Hematopoietic multipotent progenitor cell treated with erythropoietin and hydrocortisone succinate and interleukin-3 and kit ligand, for 8 days (in vitro differentiated cells): ENCODE measurements at places on chromosomes 3 and 15.

- no peak for DNase-seq
These were observed 479.5 kb upstream of the WNT5A start for GRCh38 chr3:55966566-55966965.

DNA sequence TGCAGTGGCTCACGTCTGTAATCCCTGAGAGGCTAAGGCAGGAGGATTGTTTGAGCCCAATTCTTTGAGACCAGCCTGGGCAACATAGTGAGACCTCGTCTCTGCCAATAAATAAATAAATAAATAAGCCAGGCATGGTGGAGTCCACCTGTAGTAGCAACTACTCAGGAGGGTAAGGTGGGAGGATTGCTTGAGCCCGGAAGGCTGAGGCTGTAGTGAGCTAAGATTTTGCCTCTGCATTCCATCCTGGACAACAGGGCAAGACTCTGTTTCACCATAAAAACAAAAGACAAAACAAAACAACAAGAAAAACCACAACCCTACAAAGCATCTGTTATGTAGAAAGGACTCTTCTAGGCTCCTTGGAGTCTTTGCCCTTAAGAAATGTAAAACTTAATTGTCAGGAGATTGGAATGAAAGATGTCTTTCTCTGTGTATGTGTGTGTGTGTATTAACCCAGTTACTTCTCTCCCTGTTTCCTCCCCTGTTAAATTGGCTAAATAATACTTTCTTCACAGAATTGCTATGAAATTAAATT lies 9.5 kb downstream of the NECTIN3 start:
- no peak for DNase-seq

GRCh38 chr3:103499132-103499900 lies 1064.5 kb downstream of the ZPLD1 start:
- no peak for DNase-seq

GRCh38 chr15:101444807-101445508 lies 44.5 kb downstream of the PCSK6 start:
- DNase-seq = no peak

- DNase-seq = no peak
These were observed 167.1 kb upstream of the WNT5A start for GRCh38 chr3:55654123-55654760.

DNA sequence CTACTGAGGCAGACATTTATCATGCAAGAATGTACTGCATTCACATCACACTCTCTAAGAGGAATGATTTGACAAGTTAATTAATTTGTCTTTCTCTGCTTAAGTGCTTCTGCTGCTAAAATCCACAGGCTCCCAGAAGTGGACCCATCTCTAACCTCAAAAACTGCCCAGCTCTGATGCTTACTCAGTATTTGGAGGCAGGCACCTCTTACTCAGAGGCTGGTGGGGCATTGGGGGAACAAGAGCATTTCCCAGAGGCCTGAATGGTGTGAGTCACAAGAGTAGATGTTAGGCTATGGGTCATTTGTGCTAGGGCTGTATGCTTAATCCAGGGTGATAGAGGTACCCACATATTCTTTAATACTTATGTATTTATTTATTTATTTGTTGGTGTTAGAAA lies 34.4 kb upstream of the HCN4 start:
- DNase-seq = no peak

GRCh38 chr15:67820122-67820991 lies 5.0 kb upstream of the SKOR1 start:
- no peak for DNase-seq

- peak; percentile 64 for DNase-seq
These were observed 106.3 kb downstream of the PLD1 start for GRCh38 chr3:171704002-171704401.

DNA sequence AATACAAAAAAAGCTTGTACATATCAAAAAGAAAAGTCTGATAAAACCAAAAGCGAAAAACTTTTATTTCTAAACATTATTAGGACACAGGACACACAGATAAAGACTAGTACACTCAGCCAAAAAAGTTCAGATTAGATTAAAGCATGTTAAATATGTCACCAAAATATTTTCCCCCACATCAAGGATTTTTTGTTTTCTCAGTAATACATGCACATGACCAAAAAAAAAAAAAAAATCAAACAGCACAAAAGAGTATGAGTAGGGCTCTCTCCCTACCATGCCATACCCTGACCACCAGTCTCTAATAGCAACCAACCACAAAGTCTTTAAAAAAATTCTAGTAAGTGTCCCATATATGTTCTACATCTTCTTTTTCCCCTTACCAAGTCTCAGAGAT lies 77.4 kb downstream of the LRRFIP2 start:
- DNase-seq = no peak

GRCh38 chr15:62644216-62644888 lies 398.2 kb upstream of the TPM1 start:
- no peak for DNase-seq

GRCh38 chr15:28885630-28886430 lies at the start of gene APBA2:
TSS of gene APBA2 (plus strand) at chr15:28885974. CDS start at chr15:29053885, 167,911 bp downstream.
- peak; percentile 39 for DNase-seq

DNA sequence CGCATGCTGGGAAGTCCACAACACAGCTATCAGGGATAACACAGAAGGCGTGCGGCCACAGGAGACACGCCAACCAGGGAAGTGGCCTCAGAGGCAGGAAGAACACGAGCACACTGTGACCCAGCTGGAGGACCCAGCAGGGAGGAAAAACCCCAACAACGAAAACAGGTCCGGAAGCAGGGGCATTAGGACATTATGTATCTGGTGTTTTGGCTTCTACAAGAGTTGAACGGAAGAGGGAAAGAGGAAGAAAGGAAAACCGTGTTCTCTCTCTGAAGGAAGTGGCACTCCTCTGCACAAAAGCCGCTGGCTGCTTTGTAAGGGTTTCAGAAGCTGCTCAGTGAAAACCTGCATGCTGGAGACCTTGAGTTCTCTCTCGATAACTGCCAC lies 61.8 kb downstream of the HACD2 start:
- peak; percentile 16 for DNase-seq

- DNase-seq = no peak
These were observed 4.6 kb downstream of the KNL1 start for GRCh38 chr15:40598672-40599071.

DNA sequence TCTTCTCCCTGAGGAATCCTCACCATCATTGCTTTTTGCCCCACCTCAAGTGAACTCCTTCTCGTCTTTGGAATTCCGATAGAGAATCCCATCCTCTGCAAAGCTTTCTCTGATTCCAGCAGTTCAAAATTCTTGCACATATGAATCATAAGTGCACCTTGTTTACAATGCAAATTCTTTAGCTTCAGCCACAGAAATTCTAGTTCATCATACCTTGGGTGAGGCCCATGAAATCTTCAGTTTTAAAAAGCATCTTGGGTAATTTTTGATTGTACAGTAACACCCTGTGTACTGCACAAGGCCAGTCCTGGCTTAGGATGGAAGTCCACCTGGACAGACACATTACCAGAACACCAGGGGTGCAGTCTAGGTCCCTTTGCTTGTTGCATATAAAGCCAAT lies 30.8 kb downstream of the MDFIC2 start:
- DNase-seq = no peak

GRCh38 chr15:85771271-85771670 lies 23.5 kb downstream of the KLHL25 start:
- DNase-seq = no peak

GRCh38 chr3:23113455-23114171 lies 89.5 kb upstream of the UBE2E2 start:
- peak; percentile 15 for DNase-seq

GRCh38 chr3:76653640-76654251 lies 386.2 kb upstream of the ROBO2 start:
- no peak for DNase-seq

GRCh38 chr3:149808209-149808829 lies 4.7 kb upstream of the RNF13 start:
- DNase-seq = peak; percentile 77

DNA sequence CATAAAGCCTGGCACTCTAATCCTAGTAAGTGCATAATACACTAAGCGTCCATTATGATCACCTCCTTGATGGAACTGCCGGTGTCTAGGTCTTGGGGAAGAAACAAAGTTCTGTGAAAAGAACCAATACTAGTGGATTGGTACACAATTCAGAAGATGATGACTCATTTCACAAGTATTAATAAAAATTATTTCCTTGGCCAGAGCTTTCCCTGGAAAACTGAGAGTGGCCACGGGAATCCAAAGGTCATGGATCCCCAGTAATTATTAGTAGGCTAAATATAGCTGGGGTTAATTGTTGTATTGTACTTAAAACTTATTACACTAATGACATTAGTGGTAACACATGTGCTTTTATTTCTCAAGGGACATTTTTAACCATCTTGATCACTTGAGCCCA lies 808.0 kb upstream of the NR2F2 start:
- no peak for DNase-seq

GRCh38 chr15:62068810-62069167 lies 2.0 kb downstream of the C2CD4A start:
- DNase-seq = no peak

- peak; percentile 82 for DNase-seq
These were observed 75.6 kb downstream of the MCTP2 start for GRCh38 chr15:94306700-94307650.

GRCh38 chr15:48064421-48064820 lies 56.4 kb upstream of the SLC24A5 start:
- DNase-seq = no peak

- DNase-seq = no peak
These were observed 569 bp downstream of the HIGD2B start for GRCh38 chr15:72685301-72685924.

DNA sequence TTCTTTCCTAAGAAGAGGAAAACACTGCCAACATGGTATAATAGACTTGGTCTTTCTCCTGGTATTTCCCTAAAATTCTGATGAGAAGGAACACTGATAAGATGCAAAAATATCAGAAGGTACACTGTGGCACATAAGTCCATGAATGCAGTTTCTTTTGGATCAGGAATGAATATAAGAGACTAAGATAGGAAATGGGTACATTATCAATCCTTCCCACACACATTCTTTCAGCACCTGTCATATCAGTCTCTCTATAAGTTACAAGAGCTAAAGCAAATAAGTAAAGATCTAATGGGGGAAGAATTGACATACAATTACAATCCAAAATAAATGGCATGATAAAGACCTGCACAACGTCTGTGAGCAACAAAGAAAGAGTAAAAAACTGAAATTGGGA lies 1101.0 kb downstream of the ROBO2 start:
- DNase-seq = no peak

GRCh38 chr3:196629228-196629627 lies 10.3 kb upstream of the NRROS start:
- no peak for DNase-seq

DNA sequence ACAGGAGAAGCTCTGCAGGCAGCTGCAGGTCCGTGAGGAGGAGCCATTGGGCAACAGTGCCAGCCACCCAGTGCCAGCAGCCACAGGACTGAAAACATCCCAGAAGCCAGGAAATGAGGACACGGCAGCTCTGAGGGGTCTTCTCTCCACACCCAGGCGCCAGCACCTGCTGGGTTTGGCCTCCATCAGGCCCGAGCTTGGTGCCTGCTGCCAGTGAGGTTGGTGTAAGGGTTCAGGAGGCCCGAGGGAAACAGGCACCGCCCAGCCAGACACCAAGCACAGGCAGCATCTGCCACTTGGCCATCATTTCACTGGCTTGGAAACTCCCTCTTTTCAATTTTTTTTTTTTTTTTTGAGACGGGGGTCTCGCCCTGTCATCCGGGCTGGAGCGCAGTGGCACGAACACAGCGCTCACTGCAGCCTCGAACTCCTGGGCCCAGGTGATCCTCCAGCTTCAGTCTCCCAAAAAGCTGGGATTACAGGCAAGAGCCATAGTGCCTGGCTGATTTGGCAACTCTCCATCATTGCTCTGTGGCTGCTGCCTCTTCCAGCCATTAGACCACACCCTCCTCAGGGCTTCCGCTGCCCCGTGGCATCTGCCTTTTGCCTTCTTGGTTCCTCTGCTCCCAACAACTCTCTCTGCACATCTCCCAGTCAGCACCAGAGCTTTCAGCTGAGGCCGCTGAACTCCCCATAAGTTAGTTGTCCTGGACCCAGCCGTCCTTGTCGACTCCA lies 1.5 kb upstream of the ITIH3 start:
- DNase-seq = peak; percentile 53

DNA sequence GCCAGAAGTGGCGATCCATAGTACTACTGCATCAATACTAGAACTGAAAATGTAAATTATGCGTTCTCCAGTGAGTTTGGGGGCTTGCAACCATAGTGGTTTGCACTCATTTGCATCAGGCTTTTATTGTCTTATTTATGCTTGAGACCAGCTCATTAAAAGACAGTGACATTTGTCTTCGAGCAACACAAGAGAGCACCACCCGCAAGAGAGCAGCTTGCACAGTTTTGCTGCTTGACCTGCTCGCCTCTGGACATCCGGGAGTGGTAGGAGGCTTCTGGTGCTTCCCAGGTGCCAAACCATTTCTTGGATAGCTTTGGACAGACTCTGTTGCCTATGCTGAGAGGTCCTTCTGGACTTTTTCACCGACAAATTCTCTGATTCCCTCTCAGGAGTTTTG lies 294.6 kb downstream of the MEX3B start:
- DNase-seq = no peak

GRCh38 chr3:10553591-10554235 lies 48.3 kb upstream of the ATP2B2 start:
- DNase-seq = peak; percentile 93

- no peak for DNase-seq
These were observed 14.7 kb upstream of the SYNM start for GRCh38 chr15:99090011-99090699.

GRCh38 chr3:190615060-190615384 lies 101.1 kb downstream of the IL1RAP start:
- DNase-seq = no peak

GRCh38 chr3:192844836-192845525 lies 72.7 kb downstream of the MB21D2 start:
- no peak for DNase-seq

DNA sequence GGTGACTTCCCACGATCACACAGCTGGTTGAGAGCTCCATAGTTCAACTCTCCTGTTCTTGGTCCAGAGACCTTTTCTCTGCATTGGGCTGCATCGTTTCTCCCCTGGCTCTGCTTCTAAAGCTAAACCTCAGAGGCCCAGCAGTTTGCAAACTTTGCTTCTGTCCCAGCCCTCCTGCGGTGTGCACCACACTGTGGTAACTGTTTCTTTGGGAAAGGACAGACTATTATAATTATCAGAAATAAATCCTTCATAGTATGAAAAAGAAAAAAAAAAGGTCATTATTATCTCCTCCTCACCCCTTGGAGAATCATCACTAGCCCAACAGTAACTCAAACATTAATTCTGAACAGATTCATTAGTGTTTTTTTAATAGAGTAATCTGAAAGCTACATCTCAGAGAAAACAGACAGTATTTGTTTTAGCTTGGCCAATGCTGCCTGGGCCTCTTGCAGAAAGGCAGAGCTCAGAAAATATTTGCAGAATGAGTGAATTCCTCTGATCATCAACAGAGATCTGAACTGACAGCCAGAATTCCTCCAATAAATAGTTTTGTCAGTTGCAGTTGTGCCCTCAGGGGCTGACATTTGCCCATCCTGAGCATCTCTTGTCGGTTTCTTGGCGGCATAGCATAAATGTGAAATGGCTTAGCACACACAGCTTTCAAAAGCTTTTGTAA lies 52.9 kb downstream of the BFSP2 start:
- DNase-seq = no peak

- no peak for DNase-seq
These were observed 3.9 kb upstream of the HHLA2 start for GRCh38 chr3:108292450-108292849.
